ENCODE measurements at places on chromosomes 16 and 17. TPM values are rescaled to one million over a fixed set of nuclear protein-coding genes. Genes with fewer than 3 reads are reported as not detected.

The SLC47A2 gene
- total RNA-seq, result not detected

- no peaks in the 10 kb centered on the region for H3K27me3 ChIP-seq
- H3K4me3 ChIP-seq, result peak overlapping the region; percentile 93
- DNase-seq, result peak; percentile 14
- peak overlapping the region; percentile 95 for H3K27ac ChIP-seq
- peaks cover 44% of the 10 kb centered on the region for H3K4me1 ChIP-seq
- peaks cover 30% of the 10 kb centered on the region for H3K36me3 ChIP-seq
These were observed 947 bp downstream of the SLC7A6OS start for GRCh38 chr16:68309799-68310198.

DNA sequence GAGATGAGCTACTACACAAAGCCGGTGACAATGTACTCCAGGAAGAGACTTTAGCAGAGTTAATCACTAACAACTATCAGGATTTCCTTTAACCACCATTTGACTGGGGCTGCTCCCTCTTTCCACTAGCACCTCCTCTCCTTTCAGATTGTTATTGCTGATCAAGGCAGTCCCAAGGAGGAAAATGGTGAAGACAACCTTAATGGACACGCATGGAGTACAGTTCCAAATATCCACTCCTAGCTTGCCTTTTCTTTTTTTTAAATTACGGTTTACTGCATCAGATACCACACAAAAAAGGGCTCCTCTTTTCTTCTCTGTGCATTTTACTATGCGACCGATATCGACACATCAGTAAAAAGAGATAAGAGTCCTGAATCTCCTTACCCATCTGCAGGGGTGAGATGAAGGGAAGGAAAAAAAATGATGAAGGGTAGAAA lies 30.9 kb downstream of the FAM222B start:
- DNase-seq, result peak; percentile 14
- no peaks in the 10 kb centered on the region for H3K27me3 ChIP-seq
- H3K4me1 ChIP-seq, result peaks cover 39% of the 10 kb centered on the region
- H3K27ac ChIP-seq, result peak overlapping the region; percentile 47
- H3K36me3 ChIP-seq, result peaks cover 2% of the 10 kb centered on the region

- H3K4me3 ChIP-seq, result peak overlapping the region; percentile 75
- H3K27ac ChIP-seq, result peak overlapping the region; percentile 79
- H3K36me3 ChIP-seq, result peaks cover 57% of the 10 kb centered on the region
- no peaks in the 10 kb centered on the region for H3K27me3 ChIP-seq
- peak; percentile 81 for DNase-seq
These were observed 4.9 kb downstream of the MLKL start for GRCh38 chr16:74695450-74696422.

The TP53TG3B gene
- total RNA-seq, result not detected

The MIS12 gene
- total RNA-seq, result 39.8 TPM

The FOXN1 gene
- not detected for total RNA-seq

The NOXO1 gene
- total RNA-seq, result 0.87 TPM

- H3K36me3 ChIP-seq, result no peaks in the 10 kb centered on the region
- no peak overlapping the region for H3K27ac ChIP-seq
- no peaks in the 10 kb centered on the region for H3K27me3 ChIP-seq
- DNase-seq, result no peak
These were observed 370.3 kb upstream of the TOM1L1 start for GRCh38 chr17:54530398-54530797.

- H3K27ac ChIP-seq, result no peak overlapping the region
- no peak overlapping the region for H3K4me3 ChIP-seq
- no peaks in the 10 kb centered on the region for H3K36me3 ChIP-seq
- H3K4me1 ChIP-seq, result peaks cover 15% of the 10 kb centered on the region
- no peak for DNase-seq
- no peaks in the 10 kb centered on the region for H3K27me3 ChIP-seq
These were observed 45.0 kb downstream of the SLC7A5 start for GRCh38 chr16:87824016-87824990.

DNA sequence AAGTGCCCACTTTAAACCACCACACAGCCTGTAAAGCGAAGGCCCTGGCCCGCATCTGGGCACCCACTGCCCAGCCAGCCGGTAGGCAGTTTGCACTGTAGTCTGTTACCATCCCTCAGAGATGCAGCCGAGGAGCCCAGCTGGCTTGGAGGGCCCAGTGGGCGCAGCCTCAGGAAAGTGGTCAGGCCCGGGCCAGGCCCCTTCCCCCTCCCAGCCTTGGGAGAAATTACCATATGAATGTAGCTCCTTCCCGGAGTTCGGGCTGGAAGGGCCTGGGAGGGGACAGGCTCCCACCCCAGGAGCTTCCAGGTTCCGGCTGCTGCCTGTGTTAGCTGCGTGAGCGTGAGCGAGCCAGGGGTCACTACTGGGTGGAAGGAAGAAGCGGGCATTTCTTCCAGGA lies 325.4 kb downstream of the SEC14L1 start:
- H3K27me3 ChIP-seq, result no peaks in the 10 kb centered on the region
- peak overlapping the region; percentile 69 for H3K4me3 ChIP-seq
- H3K36me3 ChIP-seq, result peaks cover 80% of the 10 kb centered on the region
- DNase-seq, result no peak

- H3K4me3 ChIP-seq, result no peak overlapping the region
- H3K36me3 ChIP-seq, result no peaks in the 10 kb centered on the region
- peaks cover 7% of the 10 kb centered on the region for H3K4me1 ChIP-seq
- H3K27me3 ChIP-seq, result peaks cover 5% of the 10 kb centered on the region
These were observed 3.0 kb downstream of the PIPOX start for GRCh38 chr17:29045734-29046472.

GRCh38 chr16:86925067-86925791 lies 346.9 kb downstream of the FOXL1 start:
- H3K27me3 ChIP-seq, result peaks cover 48% of the 10 kb centered on the region
- H3K36me3 ChIP-seq, result no peaks in the 10 kb centered on the region
- no peak overlapping the region for H3K4me3 ChIP-seq
- H3K27ac ChIP-seq, result no peak overlapping the region

The TNFRSF13B gene
- total RNA-seq, result not detected

The TOM1L1 gene
- total RNA-seq, result 0.50 TPM

The OR1A1 gene
- not detected for total RNA-seq

- H3K4me3 ChIP-seq, result no peak overlapping the region
- no peak for DNase-seq
- H3K27ac ChIP-seq, result no peak overlapping the region
- no peaks in the 10 kb centered on the region for H3K4me1 ChIP-seq
- H3K27me3 ChIP-seq, result peaks cover 12% of the 10 kb centered on the region
These were observed 15.5 kb downstream of the DNAH2 start for GRCh38 chr17:7732981-7733539.

DNA sequence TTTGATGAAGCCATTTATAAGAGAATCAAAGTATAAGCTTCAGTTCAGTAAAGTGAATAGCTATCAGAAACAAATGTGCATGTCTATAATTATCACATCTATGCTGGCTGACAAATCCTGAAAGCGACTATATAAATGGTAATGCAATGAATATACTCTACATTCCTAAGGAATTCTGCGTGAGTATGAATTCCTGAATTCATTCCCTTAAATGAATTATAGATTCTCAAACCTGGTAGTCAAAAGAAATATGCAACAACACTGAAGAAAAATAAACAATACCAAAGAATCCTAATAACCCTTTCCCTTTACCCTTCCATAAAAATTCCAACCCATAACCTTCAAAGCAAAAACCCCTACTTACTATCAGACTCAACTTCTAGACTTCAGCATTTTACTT lies 416.6 kb upstream of the PMFBP1 start:
- H3K4me1 ChIP-seq, result no peaks in the 10 kb centered on the region
- H3K27me3 ChIP-seq, result no peaks in the 10 kb centered on the region
- no peak overlapping the region for H3K27ac ChIP-seq
- H3K36me3 ChIP-seq, result no peaks in the 10 kb centered on the region
- no peak overlapping the region for H3K4me3 ChIP-seq
- DNase-seq, result no peak

DNA sequence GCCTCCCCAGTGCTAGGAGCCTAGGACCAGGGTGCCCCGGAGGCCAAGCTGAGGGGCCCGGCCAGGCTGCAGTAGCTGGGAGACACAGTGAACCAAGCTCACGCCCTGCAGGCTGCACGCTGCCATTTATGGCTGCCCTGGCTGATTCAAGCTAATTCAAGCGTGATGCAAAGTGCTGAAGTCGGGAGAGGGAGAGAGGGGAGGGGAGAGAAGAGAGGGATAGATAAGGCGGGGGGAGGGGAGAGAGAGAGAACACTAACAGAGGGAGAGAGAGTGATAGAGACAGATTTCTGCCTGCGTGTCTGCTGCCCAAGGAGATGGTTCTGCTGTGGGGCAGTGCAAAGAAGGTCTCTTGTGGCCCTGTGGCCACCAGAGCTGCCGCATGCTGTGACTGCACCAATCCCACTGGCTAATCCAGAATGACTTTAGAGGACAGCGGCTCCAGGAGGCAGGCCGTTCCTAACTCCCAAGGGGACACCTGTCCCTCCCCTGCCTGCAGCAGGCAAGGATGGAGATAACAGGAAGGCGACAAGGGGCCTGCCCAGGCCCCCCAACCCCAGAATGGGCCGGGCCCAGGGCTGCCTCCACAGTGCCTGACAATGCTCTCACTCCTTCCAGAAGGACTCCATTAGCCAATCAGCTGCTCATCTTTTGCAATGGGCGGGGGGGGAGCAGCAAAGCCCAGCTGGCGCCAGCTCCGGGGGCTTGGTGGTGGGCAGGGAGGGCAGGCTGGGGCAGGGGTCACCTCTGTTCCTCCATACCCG lies 12.9 kb downstream of the MXRA7 start:
- peaks cover 30% of the 10 kb centered on the region for H3K4me1 ChIP-seq
- no peak overlapping the region for H3K4me3 ChIP-seq
- DNase-seq, result no peak
- H3K27ac ChIP-seq, result no peak overlapping the region
- H3K27me3 ChIP-seq, result no peaks in the 10 kb centered on the region
- no peaks in the 10 kb centered on the region for H3K36me3 ChIP-seq

DNA sequence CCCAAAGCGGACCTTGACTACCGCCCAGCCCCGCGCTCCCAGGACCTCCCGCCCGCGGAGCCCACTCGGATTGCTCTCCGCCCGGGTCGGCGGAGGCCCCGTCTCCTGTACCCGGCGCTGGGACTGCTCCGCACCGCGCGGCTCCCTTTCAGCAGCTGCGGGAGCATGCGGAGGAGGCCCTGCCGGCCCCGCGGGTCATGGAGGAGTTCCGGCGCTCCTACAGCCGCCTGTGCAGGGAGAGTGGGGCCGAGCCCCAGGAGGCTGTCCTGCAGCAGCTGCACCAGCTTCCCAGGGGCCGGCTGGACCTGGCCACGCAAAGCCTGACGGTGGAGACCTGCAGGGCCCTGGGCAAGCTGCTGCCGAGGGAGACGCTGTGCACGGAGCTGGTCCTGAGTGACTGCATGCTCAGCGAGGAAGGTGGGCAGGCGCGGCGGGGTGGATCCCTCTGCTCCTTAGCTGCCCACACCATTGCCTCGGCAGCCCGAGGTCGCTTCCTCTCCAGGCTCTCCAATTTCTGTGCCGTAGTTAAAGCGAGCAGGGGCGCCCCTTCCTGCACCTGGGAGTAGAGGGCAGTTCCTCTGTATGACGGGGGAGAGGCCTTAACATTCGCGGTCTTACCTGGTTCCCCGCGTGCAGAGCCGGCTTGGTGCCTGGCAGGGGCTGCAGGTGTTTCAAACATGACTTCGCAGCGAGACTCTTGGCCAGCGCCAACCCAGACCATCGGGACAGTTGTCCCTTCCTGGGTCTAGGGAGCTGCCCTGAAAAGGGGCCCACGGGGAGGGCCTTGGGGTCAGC lies 539 bp downstream of the LRRC45 start:
- H3K27ac ChIP-seq, result no peak overlapping the region
- peaks cover 12% of the 10 kb centered on the region for H3K36me3 ChIP-seq
- peak overlapping the region; percentile 84 for H3K4me3 ChIP-seq
- peak; percentile 36 for DNase-seq
- H3K4me1 ChIP-seq, result peaks cover 44% of the 10 kb centered on the region
- no peaks in the 10 kb centered on the region for H3K27me3 ChIP-seq

GRCh38 chr16:87442581-87442966 lies 50.2 kb downstream of the ZCCHC14 start:
- peaks cover 6% of the 10 kb centered on the region for H3K36me3 ChIP-seq
- no peak for DNase-seq
- no peaks in the 10 kb centered on the region for H3K4me1 ChIP-seq
- H3K27ac ChIP-seq, result no peak overlapping the region
- no peak overlapping the region for H3K4me3 ChIP-seq
- H3K27me3 ChIP-seq, result no peaks in the 10 kb centered on the region

The HSPB9 gene
- not detected for total RNA-seq

DNA sequence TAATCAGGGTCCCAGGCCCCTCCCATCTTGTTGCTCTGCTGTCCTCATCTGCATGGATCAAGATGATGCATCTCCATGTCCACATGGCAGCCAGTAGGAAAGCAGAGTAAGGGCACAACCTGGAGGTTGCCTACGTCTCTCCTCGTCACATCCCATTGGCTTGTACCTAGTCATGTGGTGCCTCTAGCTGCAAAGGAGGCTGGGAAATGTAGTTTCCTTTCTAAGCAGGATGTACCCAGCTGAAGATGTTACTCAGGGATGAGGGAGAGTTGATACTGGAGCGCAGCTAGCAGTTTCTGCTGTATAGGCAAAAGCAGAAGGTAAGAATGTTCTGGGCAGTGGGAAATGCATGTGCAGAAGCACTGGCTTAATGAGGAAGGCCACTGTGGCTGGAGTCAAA lies 20.8 kb downstream of the ABCC1 start:
- DNase-seq, result no peak
- H3K27me3 ChIP-seq, result no peaks in the 10 kb centered on the region
- H3K36me3 ChIP-seq, result peaks cover 77% of the 10 kb centered on the region
- peaks cover 14% of the 10 kb centered on the region for H3K4me1 ChIP-seq

DNA sequence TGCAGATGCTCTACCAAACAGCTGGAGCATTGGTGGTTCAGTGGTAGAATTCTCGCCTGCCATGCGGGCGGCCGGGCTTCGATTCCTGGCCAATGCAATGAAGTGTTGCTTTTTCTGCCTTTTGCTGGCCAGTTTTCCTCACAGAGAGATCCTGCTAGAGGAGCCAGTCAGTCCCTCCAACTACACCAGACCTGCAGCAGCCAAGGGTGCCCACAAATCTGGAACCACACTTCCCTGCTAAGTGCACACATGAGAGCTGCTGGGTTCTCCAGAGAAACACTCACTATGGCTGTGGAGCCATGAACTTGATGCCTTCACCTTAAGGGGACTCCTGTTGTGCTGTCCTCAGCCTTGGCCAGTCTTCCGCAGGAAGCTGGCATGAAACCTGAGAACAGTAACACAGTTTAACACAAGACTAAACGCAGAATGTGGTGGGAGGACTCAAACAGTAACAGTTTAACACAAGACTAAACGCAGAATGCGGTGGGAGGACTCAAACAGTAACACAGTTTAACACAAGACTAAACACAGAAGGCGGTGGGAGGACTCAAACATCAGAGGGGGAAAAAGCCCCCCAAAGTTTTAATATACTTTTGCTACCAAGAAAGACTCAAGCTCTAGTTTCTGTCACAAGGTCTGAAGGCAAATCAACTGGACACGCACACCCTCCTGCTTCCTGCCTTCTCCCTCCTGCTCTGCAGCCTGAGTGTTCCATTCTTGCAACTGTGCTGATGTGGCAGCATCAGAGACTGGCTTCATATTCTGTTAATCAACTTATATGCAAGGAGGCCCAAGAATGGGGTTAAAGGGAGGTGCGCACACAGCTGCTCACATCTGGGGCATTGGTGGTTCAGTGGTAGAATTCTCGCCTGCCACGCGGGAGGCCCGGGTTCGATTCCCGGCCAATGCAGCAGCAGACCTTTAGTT lies 12.0 kb downstream of the VAC14 start:
- DNase-seq, result no peak
- H3K27ac ChIP-seq, result no peak overlapping the region
- no peaks in the 10 kb centered on the region for H3K27me3 ChIP-seq
- H3K4me1 ChIP-seq, result no peaks in the 10 kb centered on the region

GRCh38 chr17:72258711-72259110 lies 137.9 kb downstream of the SOX9 start:
- H3K27me3 ChIP-seq, result no peaks in the 10 kb centered on the region
- DNase-seq, result no peak
- H3K4me1 ChIP-seq, result no peaks in the 10 kb centered on the region
- no peak overlapping the region for H3K27ac ChIP-seq

GRCh38 chr17:74750327-74751069 lies 2.1 kb downstream of the NHERF1 start:
- peaks cover 49% of the 10 kb centered on the region for H3K36me3 ChIP-seq
- no peak for DNase-seq
- no peaks in the 10 kb centered on the region for H3K27me3 ChIP-seq
- H3K27ac ChIP-seq, result peak overlapping the region; percentile 84

The HS3ST3A1 gene
- 1.0 TPM for total RNA-seq
